ENCODE measurements at places on chromosomes 1 and 21.

DNA sequence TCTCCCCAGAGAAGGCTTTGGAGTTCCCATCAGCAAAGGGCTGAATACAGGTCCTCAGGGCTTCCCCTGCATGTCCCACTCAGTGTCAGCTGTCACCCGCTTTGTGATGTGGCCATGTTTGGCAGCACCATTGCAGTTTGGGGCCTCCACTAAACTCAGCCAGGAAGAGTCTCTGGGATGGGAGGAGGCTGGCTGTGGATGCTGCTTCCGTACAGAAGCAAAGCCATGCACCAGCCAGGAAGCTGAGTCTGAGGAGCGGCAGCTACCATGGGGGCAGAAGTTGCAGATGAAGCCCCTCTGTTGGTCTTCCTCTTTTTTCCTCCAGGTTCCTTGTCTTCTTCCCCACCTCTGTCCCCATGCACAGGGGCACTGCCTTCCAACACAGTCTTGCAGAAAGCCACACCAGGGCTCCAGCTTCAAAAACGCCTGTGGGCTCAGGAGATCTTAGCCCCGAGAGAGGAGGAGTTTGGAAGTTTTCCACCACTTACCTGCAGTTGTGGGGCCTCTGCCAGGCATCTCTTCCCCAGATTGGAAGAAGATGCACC, 416.8 kb downstream of the NPHP4 start:
- no peak for DNase-seq

DNA sequence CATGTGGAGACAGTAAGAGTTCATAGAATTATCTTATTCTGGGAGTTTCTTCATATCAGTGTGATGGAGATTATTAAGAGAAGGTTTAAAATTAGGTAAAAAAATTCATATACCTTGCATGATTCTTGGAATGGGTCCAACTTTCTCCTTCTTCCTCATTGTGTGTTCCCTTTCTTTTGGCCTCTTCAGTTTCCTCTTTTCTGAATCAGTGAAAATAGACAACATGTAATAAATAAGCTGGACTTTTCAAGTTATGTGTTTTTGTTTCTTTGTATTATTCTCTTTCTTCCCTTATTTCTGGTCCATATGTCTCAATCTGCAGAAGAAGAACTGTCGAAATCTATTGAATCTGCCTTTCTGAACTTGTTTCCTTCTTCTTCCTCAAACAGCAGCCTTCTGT, 30.5 kb downstream of the C4BPA start:
- no peak for DNase-seq

DNA sequence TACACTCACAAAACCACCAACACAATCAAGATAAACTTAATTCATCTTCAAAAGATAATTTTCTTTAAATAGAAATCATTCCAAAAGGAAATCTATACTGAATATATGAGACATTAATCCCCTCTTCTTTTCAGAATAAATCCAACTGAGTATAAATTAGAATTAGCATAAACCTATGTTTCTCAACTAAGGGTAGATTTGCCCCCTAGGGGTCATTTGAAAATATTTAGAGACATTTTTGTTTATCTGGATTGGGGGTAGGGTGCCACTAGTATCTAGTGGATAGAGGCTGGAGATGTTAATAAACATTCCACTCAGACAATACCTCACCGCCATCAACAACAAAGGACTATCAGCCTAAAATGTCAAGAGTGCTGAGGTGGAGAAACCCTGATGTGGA, 6.5 kb upstream of the TNFSF4 start:
- DNase-seq = no peak

DNA sequence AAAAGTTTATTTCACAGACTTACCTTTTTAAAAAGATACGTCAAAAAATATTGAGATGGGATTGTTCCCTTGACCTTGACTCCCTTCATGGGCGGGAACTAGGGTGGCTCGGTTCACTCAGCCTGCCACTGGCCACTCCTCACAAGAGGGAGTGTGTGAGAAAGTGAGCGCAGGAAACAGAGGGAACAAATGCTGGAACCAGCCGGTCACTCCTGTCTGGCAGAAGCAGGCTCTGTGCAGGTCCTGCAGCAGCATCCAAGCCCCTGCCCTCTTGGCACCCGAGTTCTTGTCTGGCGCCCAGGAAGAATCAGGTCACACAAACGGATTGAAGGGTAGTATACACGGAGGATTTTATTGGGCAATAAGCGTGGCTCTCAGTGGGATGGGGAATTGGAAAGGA, 58.9 kb downstream of the ZNF648 start:
- no peak for DNase-seq

GRCh38 chr21:45317398-45318145, 29.9 kb upstream of the POFUT2 start:
- DNase-seq = peak; percentile 46

- peak; percentile 8 for DNase-seq
Measured at GRCh38 chr1:152495066-152495675, 15.4 kb upstream of the LCE5A start.
